ENCODE measurements at places on chromosomes 1 and 21. TPM values are rescaled to one million over a fixed set of nuclear protein-coding genes. Genes with fewer than 3 reads are reported as not detected.
A peak's percentile ranks its signal among the peaks of the same experiment; 100 is the strongest.

DNA sequence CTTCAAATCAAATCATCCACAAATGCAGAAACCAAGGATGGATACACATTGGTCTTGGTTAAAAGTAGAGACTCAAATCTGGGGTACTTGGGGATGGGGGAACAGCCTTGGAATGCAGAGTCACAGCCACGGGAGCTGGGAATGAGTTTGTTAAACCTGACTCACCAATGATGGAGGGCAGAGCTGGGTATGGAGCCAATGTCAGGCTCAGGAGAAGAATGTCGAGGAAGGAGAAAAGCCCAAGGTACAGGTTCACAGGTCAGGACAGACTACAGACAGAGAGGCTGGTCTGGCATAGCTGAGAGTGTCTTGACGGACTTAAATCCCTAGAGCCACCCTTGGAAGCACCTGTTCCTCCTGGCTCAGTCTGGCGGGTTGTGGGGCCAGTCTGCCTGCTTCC, 237.6 kb downstream of the NTNG1 start:
- no peak for DNase-seq

GALE gene
- total RNA-seq, result 31.7 TPM

GRCh38 chr1:36300526-36300925, 5.6 kb upstream of the SH3D21 start:
- peak; percentile 53 for DNase-seq

GRCh38 chr21:45544449-45545235, 2.4 kb upstream of the SLC19A1 start:
- no peak for DNase-seq

DNA sequence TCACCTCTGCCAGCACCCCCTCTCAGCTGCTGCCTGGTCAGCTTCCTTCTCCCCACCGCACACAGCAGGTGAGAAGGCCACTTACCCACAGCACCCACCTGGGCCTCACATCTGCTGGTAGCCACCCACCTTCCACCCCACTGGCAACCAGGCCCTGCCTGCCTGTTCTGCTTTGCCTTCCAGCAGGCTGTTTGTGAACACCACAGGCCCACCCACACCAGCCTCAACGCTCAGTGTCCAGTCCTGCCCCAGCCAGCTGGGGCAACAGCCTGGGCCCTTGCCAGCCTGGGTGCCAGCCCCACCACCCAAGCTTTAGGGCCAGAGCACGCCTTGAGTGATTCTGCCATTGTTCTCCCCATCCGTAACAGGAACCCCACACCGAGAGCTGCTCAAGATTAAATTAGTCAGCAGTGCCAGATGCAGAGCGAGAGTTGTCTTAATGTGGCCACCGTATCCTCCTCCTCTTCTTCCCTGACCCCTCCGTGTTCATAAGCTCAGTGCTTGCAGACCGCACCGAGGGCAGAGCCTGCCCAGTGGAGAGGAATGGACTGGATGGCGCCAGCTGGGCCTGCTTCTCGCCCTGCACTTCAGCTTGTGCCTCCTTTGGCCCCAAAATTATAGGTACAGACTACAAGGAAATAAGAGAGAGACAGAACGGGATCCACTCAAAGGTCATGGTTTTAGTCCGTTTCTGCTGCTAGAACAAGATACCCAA, 120.3 kb upstream of the COL6A1 start:
- no peak for DNase-seq

GRCh38 chr1:90340606-90341005, 345.7 kb downstream of the ZNF326 start:
- DNase-seq, result no peak

ZNF669 gene
- total RNA-seq, result 10.8 TPM

DPH2 gene
- total RNA-seq, result 21.0 TPM

DNA sequence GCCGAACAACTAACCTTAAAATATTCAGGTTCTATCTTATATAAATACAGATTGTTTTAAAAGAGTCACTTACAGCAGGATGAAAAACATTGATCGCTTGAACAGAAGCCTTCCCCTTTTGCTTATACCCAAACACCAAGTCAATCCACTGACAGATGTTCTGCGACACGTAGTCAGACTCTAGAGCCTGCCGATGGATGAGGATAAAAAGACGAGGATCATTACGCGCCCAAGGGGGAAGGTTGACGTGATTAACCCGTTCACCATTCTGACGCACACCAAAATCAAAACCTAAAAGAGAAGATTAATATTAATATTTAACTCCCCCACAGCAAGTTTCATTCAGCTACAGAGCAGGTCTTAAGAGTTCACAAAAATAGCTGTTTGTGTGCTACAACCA, 59.4 kb upstream of the GNG4 start:
- no peak for DNase-seq

NTMT2 gene
- not detected for total RNA-seq

DNA sequence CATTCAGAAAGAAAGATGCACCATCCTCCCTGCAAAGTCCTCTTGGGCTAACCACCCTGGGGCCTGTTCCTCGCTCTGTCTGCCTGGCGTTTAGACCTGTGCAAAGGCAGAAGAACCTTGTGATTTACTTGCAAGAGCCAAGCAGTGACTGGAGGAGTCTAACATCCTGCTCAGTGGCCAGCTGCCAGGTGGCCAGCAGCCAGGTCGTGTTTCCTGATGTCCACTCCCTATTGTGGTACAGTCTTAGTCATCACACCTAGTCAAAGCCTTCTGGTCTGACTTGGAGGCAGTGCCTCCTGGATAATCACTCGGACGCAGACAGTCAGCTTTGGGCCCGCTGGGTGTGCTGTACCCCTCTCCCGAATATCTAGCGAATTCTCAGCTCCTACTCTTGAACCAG, 118.1 kb downstream of the PGBD5 start:
- DNase-seq, result peak; percentile 64

DNA sequence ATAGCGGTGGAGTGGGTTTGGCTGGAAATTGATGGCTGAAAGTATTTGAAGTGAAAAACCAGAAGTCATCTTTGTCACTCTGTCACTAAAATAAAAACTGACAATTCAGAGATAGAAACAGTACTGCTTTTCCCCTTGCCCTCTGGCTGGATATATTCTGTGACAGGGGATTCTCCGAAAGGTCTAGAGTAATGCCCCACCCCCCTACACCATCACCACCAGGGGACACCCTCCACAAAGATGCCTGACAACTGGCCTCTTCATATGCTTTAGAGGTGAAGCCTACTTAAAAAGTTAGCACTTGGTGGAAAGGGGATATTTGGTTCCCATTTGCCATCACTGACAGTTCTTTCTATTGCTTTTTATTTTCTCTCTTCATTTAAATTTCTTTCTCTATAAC, 73.5 kb downstream of the SGIP1 start:
- DNase-seq, result no peak

- no peak for DNase-seq
These were observed 16.2 kb downstream of the PROX1 start for GRCh38 chr1:214004014-214004413.

DNA sequence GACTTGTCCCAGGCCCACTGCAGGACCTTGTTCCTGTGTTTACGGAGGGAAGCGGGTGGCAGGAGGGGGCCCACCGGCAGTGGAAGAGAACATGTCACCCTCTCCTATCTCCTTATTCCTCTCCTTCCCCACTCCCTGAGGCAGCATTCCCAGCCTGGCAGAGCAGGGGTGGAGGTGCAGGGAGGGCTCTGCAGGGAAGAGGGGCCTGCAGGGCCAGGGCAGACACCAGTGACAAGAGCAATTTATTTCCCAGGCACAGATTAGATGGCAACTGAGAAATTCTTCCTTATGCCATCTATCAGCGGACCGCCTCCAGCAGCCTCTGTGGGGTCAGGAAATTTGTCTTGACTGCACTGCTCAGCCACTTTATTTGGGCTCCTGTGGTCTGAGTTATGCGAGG, 105.8 kb downstream of the DDX20 start:
- DNase-seq, result no peak
